Stimulated activated CD8-positive, alpha-beta memory T cell treated with anti-CD3 and anti-CD28 coated beads, Interleukin-12 subunit alpha, Interleukin-12 subunit beta, amount 100 ng/mL, for 1 hour (primary cell): ENCODE measurements at places on chromosomes 11 and 22.

- DNase-seq, result no peak
Observed at GRCh38 chr11:71263386-71263785, 11.0 kb upstream of the SHANK2 start.

- DNase-seq, result no peak
Observed at GRCh38 chr11:110317516-110317932, 21.1 kb upstream of the RDX start.

DNA sequence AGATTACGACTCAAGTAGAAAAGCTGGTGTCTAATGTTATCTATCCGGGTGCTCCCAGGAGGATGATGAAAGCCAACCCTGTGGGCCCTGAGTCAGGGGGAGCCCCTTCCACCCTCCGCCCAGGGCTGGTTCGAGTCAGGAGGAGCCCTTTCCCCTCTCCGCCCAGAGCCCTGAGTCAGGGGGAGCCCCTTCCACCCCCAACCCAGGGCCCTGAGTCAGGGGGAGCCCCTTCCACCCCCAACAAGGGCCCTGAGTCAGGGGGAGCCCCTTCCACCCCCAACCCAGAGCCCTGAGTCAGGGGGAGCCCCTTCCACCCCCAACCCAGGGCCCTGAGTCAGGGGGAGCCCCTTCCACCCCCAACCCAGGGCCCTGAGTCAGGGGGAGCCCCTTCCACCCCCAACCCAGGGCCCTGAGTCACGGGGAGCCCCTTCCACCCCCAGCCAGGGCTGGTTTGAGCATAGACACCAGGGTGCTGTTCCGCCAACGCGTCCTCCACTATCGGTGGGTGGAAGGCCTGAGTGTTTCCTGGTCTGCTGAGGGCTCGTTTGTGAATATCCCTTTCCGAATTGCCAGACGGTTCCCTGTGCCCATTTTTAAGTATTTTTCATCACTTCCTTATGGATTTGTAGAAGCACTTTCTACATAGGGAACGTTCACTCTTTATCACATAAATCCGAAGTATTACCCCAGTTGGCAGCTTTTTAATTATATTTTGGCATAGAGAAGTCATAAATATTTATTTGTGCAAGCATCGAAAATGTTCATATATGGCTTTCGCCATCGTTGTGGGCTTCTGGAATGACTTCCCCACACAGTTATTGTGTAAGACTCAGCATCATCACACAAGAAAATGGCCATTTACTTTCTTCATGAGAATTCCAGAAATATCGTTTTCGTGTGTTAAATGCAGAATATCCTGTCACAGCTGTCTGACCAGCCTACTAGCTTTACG lies 380.6 kb downstream of the BRD1 start:
- no peak for DNase-seq

DNA sequence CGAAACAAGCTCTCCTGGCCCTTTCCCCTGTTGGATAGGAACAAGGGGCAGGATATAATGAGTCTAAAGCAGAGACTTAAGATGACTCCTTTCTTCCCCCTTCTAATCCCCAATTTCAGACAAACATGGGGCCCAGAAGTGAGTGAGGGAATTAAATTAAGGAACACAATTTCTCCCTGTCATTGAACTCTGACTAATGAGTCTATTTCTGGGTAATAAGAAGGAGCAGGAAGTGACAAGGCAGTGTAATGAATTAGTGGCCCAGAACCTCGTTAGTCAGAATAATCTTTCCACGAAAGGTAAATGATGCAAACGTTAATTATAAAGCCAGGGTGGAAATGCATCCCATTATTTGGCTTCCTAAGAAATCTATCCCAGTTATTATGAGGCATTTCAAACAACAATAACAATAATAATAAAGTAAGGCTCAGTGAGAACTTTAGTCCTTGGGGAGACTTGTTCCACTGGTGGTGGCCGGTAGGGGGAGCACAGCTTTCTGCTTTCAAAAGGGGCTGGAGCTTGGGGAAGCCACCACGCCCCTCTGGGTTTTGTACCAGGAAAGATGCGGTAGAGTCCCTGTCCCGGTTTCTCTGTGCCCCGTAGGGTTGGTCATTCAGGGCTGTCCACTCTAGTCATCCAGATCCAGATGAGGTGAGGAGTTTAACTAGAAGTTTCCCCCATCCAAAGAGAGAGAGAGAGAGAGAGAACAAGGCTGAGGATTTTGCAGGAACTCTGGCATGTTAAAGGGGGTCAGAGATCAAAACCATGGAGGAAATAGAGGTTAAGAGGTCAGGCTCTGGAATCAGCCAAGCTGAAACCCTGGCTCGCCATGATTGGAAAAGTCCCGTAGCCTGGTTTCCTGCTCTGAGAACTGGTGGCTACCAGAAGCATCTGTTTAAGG lies 298.3 kb downstream of the NTM start:
- DNase-seq, result no peak

GRCh38 chr22:42799461-42800405 lies 57.3 kb downstream of the ARFGAP3 start:
- DNase-seq, result no peak

DNA sequence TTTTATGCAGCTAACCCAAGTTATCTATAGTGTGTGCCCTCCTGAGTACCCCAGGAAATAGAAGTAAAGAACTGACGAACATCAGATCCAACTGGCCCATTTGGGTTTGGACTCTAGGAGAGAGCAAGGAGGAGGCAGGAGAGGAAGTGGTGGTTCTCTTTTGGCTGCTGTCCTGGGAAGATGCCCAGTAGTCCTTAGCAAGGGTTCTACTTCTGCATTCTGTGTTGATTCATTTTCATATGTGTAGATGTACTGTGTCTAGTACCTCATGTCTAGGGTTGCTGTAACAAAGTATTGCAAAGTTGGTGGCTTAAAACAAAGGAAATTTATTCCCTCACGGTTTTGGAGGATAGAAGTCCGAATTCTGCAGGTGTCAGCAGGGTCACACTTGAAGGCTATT lies 6.6 kb upstream of the MMP27 start:
- DNase-seq, result no peak

GRCh38 chr22:47610764-47611163 lies 848.3 kb downstream of the TBC1D22A start:
- DNase-seq, result no peak

GRCh38 chr22:35598396-35598710 lies 18.8 kb downstream of the MB start:
- DNase-seq, result no peak

- no peak for DNase-seq
Observed at GRCh38 chr11:130854483-130854882, 61.8 kb downstream of the SNX19 start.

- DNase-seq, result no peak
Observed at GRCh38 chr11:131138731-131139130, 222.5 kb upstream of the SNX19 start.

GRCh38 chr22:40009292-40009774 lies 14.6 kb downstream of the FAM83F start:
- no peak for DNase-seq
